Keratinocyte (primary cell): ENCODE measurements at places on chromosomes 4 and X. TPM values are rescaled to one million over a fixed set of nuclear protein-coding genes. Genes with fewer than 3 reads are reported as not detected.

DNA sequence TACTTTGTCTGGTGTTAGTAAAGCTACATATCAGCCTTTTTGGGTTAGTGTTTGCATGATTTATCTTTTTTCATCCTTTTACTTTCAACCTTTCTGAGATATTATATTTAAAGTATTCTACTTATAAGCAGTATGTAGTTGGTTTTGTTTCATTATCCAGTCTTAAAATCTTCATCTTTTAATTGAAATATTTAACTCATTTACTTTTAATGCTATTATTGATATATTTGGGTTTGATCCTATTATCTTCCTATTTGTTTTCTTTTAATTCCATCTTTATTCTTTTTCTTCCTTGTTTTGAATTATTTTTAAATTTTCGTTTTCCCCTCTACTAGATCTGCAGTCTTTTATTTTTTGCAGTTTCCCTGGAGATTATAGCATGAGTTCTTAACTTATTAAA, 44.0 kb downstream of the CLDN22 start:
- DNase-seq, result no peak
- no peak overlapping the region for H3K4me3 ChIP-seq
- peaks cover 9% of the 10 kb centered on the region for H3K36me3 ChIP-seq
- no peaks in the 10 kb centered on the region for H3K4me1 ChIP-seq
- no peaks in the 10 kb centered on the region for H3K27me3 ChIP-seq

DNA sequence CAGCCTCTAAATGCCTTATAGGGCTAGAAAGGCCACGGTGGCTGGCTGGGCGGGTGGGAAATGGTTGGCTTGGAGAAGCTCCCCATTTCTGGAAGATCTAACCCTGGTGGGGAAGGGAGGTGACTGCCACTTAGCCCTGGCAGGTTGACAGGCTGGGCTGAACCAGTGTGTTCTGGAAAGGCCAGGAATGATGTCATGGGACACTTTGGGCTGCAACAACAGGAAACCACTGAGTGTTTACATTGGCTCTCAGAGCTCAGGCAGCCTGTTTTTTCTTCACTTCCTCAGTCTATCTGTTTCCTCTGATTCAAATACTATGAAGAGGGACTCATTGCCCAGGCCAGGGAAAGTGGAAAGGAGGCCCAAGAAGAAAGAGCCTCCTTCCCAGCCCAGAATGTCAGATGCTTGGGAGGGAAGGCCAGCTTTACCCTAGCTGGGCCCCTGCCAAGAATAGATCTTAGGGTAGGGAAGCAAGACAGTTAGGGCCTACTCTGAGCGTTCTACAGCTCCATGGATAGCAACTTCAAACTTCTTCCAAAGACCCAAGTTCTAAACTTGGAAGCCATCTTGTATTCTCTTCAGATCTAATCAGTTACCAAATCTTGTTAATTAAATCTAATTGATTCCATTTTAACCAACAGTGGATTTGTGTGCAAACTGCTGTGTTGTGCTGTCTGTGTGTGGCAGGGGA, 65.8 kb upstream of the MSN start:
- H3K27me3 ChIP-seq, result no peaks in the 10 kb centered on the region
- DNase-seq, result no peak
- no peak overlapping the region for H3K27ac ChIP-seq
- no peaks in the 10 kb centered on the region for H3K36me3 ChIP-seq
- peaks cover 8% of the 10 kb centered on the region for H3K4me1 ChIP-seq
- H3K4me3 ChIP-seq, result no peak overlapping the region

DNA sequence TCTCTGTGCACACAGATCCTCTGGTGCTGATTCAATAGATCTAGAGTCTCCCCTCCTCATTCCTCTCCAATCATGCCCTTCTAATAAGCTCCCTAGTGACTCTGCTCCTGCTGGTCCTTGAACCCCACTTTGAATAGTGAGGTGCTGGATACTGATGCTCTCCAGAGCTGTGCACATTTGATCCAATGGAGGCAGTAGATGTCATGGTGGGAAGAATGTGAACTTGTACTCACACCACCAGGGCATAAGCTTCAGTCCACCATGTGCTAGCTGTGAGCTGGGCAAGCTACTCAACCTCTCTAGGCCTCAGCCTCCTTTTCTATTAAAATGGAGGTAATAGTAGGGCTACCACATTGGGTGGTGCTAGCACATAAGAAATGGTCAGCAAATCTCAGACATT, 241.1 kb downstream of the SPATA18 start:
- no peak overlapping the region for H3K4me3 ChIP-seq
- no peak overlapping the region for H3K27ac ChIP-seq
- no peak for DNase-seq
- no peaks in the 10 kb centered on the region for H3K4me1 ChIP-seq
- H3K27me3 ChIP-seq, result no peaks in the 10 kb centered on the region
- no peaks in the 10 kb centered on the region for H3K36me3 ChIP-seq

DNA sequence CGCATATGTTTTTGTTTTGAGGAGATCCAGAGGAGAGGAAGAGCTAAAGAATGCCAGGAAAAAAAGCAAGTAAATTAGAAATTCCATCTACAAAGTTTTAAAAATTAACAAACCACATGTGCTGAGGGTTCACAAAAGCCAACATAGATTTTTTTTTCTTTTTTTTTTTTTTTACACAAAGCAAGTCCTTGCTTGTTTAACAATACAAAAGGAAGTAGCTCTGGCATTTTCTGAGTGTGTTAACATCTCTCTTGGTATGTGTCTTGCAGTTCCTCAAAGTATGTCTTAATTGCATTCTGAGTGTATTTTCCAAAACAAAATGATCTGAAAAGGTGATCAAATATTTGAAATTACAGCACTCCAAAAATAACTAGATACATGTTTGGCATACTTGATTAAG, 1682.7 kb upstream of the AGA start:
- no peaks in the 10 kb centered on the region for H3K4me1 ChIP-seq
- no peak overlapping the region for H3K4me3 ChIP-seq
- no peaks in the 10 kb centered on the region for H3K27me3 ChIP-seq
- no peaks in the 10 kb centered on the region for H3K36me3 ChIP-seq
- DNase-seq, result no peak

- H3K27ac ChIP-seq, result no peak overlapping the region
- no peaks in the 10 kb centered on the region for H3K4me1 ChIP-seq
- H3K27me3 ChIP-seq, result peaks cover 37% of the 10 kb centered on the region
- no peaks in the 10 kb centered on the region for H3K36me3 ChIP-seq
- DNase-seq, result no peak
Observed at GRCh38 chr4:3725936-3726870, 40.0 kb upstream of the ADRA2C start.

- no peaks in the 10 kb centered on the region for H3K27me3 ChIP-seq
- H3K4me1 ChIP-seq, result no peaks in the 10 kb centered on the region
- no peak for DNase-seq
- H3K4me3 ChIP-seq, result no peak overlapping the region
- no peaks in the 10 kb centered on the region for H3K36me3 ChIP-seq
- no peak overlapping the region for H3K27ac ChIP-seq
Observed at GRCh38 chr4:120765260-120765680, 157.3 kb downstream of the PRDM5 start.

The POU3F4 gene
- not detected in 3 replicates for polyA plus RNA-seq

- no peak overlapping the region for H3K27ac ChIP-seq
- H3K36me3 ChIP-seq, result no peaks in the 10 kb centered on the region
- peak overlapping the region; percentile 85 for H3K4me3 ChIP-seq
- no peaks in the 10 kb centered on the region for H3K27me3 ChIP-seq
- no peak for DNase-seq
Observed at GRCh38 chr4:120923207-120923522, 639 bp upstream of the PRDM5 start.

DNA sequence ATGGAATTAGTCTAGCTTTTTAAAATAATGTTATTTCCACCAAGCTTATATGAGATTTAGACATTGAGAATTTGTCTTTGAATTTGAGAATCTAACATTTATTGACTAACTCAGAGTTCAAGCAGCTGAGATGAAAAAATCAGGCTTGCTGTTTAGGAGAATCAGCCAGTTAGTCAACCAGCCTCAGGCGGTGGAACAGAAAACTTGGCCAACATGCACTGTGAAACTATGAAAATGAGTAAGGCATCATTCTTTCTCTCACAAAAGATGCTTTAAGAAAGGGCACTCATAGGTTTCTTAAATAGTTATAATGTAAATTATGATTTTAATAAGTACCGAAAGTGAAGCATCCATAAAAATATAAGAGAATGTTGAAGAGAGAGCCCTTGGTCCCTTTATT, 84.2 kb downstream of the NFKB1 start:
- H3K27me3 ChIP-seq, result no peaks in the 10 kb centered on the region
- H3K4me1 ChIP-seq, result peaks cover 19% of the 10 kb centered on the region
- no peak for DNase-seq
- H3K36me3 ChIP-seq, result peaks cover 15% of the 10 kb centered on the region

- DNase-seq, result no peak
- H3K4me1 ChIP-seq, result no peaks in the 10 kb centered on the region
- no peak overlapping the region for H3K27ac ChIP-seq
- no peak overlapping the region for H3K4me3 ChIP-seq
- no peaks in the 10 kb centered on the region for H3K36me3 ChIP-seq
Observed at GRCh38 chrX:78321809-78322208, 5.6 kb downstream of the CYSLTR1 start.

GRCh38 chrX:133415276-133416105, at the start of gene GPC4:
GPC4 (minus strand) TSS chrX:133415489; CDS start chrX:133414965, 524 bp downstream.
- H3K27ac ChIP-seq, result no peak within 1 kb of the TSS
- no peak for DNase-seq
- peak within 1 kb of the TSS; percentile 56 for H3K4me3 ChIP-seq
- peaks cover 34% of the 10 kb centered on the region for H3K27me3 ChIP-seq

The CT45A2 gene
- not detected in 3 replicates for polyA plus RNA-seq

GRCh38 chr4:150852216-150852615, 162.9 kb downstream of the LRBA start:
- no peaks in the 10 kb centered on the region for H3K27me3 ChIP-seq
- peaks cover 6% of the 10 kb centered on the region for H3K36me3 ChIP-seq
- DNase-seq, result no peak
- H3K4me1 ChIP-seq, result peaks cover 9% of the 10 kb centered on the region
- no peak overlapping the region for H3K27ac ChIP-seq

The NOX1 gene
- polyA plus RNA-seq, result not detected in 3 replicates

DNA sequence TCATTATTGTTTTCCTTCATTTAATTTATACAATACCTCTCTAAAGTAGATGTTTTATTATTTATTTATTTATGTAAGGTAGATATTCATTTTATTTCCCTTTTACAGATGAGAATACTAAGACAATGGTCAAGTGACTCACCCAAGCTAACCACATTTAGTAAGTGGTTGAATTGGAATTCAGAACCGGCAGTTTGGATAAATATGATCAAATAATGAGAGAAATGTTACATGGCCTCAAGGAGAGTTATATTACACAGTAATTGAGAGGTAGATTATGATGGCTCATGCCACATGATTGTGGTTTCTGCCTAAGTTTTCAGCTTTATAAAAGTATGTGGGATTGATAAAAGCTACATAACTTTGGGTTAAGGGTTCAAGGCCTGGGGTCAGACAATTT, 239.4 kb upstream of the BOD1L1 start:
- DNase-seq, result no peak
- no peaks in the 10 kb centered on the region for H3K36me3 ChIP-seq
- no peaks in the 10 kb centered on the region for H3K4me1 ChIP-seq
- no peak overlapping the region for H3K4me3 ChIP-seq
- no peaks in the 10 kb centered on the region for H3K27me3 ChIP-seq

DNA sequence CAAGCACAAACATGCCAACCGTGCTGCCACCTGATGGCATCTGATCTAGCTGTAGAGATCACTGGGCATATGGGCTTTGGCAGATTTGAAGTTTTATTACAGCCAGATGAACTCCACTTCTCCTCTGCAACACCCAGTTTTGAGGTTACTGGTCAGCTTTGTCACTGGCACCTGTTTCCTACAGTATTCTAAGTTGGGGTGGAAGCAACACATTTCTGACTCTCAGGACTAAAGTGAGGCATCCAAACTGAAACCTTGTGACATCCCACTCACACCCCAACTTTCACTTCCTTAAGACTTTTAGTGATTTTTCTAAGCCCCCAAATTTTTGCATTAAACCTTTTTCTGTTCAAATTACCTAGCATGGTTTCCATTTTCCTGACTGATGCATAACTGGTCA, 115.1 kb upstream of the PCDH18 start:
- no peak for DNase-seq
- H3K4me3 ChIP-seq, result no peak overlapping the region
- no peak overlapping the region for H3K27ac ChIP-seq

The FRMD7 gene
- polyA plus RNA-seq, result 0.01 to 0.03 TPM in 2 of 3 replicates, not detected in the other

GRCh38 chr4:31199644-31200043, 479.5 kb downstream of the PCDH7 start:
- no peaks in the 10 kb centered on the region for H3K27me3 ChIP-seq
- no peaks in the 10 kb centered on the region for H3K4me1 ChIP-seq
- no peaks in the 10 kb centered on the region for H3K36me3 ChIP-seq
- no peak overlapping the region for H3K4me3 ChIP-seq
- no peak overlapping the region for H3K27ac ChIP-seq

The CXCL8 gene
- polyA plus RNA-seq, result 2.7 to 65.4 TPM (median 23.4 TPM) in 3 replicates

GRCh38 chr4:3476341-3476747, 13.2 kb downstream of the DOK7 start:
- no peak overlapping the region for H3K27ac ChIP-seq
- DNase-seq, result no peak
- peaks cover 75% of the 10 kb centered on the region for H3K27me3 ChIP-seq
- no peaks in the 10 kb centered on the region for H3K4me1 ChIP-seq
- H3K4me3 ChIP-seq, result no peak overlapping the region

GRCh38 chr4:3085948-3086670, 11.6 kb downstream of the HTT start:
- H3K4me3 ChIP-seq, result no peak overlapping the region
- peaks cover 4% of the 10 kb centered on the region for H3K4me1 ChIP-seq
- no peak overlapping the region for H3K27ac ChIP-seq

GRCh38 chr4:98648602-98649001, 9.8 kb downstream of the TSPAN5 start:
- no peaks in the 10 kb centered on the region for H3K36me3 ChIP-seq
- H3K27me3 ChIP-seq, result no peaks in the 10 kb centered on the region
- DNase-seq, result no peak
- H3K4me1 ChIP-seq, result peaks cover 13% of the 10 kb centered on the region

DNA sequence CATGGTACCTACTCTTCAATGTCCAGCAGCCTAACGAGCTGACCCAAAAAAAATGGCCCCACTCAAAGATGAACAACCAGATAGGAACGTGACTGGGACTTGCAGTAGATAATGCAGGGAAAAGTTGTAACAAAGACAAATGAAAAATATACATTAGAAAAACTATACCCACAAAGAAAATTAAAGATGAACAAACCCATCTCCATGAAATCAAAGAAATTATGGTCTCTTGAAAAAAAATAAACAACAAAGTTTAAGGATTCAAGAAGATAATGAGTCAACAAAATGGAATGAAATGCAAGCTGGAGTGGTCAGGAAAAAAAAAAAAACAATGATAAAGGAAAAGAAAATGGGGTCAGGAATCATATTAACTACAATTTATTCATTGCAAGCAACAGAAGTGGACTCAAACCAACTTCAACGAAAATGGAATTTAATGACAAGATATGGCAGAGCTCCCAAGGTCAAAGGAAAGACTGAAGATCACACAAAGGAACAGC, 309.8 kb upstream of the GALNT7 start:
- no peak for DNase-seq
- H3K27me3 ChIP-seq, result no peaks in the 10 kb centered on the region
- H3K27ac ChIP-seq, result no peak overlapping the region
- H3K4me3 ChIP-seq, result no peak overlapping the region
- no peaks in the 10 kb centered on the region for H3K4me1 ChIP-seq

The HPRT1 gene
- 15.7 to 48.1 TPM (median 41.9 TPM) in 3 replicates for polyA plus RNA-seq
